ENCODE measurements at places on chromosomes 16 and 17. TPM values are rescaled to one million over a fixed set of nuclear protein-coding genes. Genes with fewer than 3 reads are reported as not detected.
A peak's percentile ranks its signal among the peaks of the same experiment; 100 is the strongest.

APPBP2 gene
- total RNA-seq, result 32.7 TPM

KRT36 gene
- total RNA-seq, result not detected

HIC1 gene
- 20.2 TPM for total RNA-seq

PIPOX gene
- total RNA-seq, result 4.7 TPM

DNA sequence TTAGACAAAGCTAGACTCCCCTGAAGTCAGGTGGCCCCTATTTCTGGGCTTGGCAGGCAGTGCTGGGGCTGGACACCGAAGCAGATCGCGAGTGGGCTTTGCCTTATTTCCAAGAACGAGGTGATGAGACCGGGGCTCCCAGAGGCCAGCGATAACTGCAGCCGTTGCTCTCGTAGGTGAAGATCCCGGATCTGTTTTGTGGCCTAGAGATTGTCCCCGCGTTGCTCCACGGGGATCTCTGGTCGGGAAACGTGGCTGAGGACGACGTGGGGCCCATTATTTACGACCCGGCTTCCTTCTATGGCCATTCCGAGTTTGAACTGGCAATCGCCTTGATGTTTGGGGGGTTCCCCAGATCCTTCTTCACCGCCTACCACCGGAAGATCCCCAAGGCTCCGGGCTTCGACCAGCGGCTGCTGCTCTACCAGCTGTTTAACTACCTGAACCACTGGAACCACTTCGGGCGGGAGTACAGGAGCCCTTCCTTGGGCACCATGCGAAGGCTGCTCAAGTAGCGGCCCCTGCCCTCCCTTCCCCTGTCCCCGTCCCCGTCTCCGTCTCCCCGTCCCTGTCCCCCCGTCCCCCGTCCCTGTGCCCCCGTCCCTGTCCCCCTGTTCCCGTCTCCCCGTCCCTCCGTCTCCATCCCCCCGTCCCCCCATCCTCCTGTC lies 1.5 kb upstream of the TBCD start:
- DNase-seq, result peak; percentile 19

DNA sequence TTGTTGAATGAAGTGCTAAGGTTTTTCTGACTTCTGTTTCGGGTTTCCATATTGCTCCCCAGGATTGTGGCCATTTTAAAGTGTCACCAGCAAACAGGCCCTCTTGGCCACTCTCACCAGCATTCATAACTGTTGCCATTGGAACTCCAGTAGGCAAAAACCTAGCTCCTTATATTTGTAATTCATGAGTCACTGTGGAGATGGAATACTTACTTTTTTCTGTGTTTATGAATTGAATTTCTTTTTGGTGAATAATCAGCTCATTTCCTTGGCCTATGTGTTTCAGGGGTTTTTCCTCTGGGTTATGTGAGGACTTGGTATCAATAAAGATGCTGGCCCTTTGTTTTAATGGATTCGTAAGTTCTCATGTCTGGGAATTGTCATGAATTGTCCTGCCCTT lies 255.1 kb downstream of the SNX29 start:
- no peak for DNase-seq
